Stimulated activated naive CD4-positive, alpha-beta T cell treated with Interleukin-2 at 50 U/mL for 16 hours (primary cell): ENCODE measurements at places on chromosomes 3 and 15.
A peak's percentile ranks its signal among the peaks of the same experiment; 100 is the strongest.

- DNase-seq, result no peak
These were observed 16.4 kb upstream of the HHATL start for GRCh38 chr3:42719002-42719401.

- DNase-seq, result no peak
These were observed 670 bp upstream of the ACAP2 start for GRCh38 chr3:195443391-195443989.

- peak; percentile 2 for DNase-seq
These were observed 27.1 kb downstream of the CGGBP1 start for GRCh38 chr3:88031642-88032077.

GRCh38 chr3:37586280-37586679 is 275.4 kb upstream of the CTDSPL start:
- no peak for DNase-seq

DNA sequence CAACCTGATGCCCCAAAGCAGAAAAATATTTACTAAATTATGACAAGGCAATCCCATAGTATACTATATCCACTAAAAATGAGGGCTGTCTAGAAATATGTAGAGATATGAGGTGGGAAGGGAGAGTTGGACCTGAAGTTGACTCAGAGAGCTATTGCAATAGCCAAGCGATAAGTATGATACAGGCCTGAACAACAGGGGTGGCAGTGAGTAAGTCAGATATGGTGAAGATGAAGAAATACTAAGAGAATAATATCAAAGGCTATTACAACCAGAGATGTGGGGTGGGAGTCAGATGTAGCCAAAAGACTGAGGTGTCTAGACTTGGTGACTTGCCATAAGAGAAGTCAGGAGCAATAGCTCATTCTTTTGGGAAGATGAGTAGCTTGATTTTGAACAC is 9.2 kb downstream of the HSPBAP1 start:
- no peak for DNase-seq

- no peak for DNase-seq
These were observed 613 bp downstream of the SEC13 start for GRCh38 chr3:10320320-10320677.

DNA sequence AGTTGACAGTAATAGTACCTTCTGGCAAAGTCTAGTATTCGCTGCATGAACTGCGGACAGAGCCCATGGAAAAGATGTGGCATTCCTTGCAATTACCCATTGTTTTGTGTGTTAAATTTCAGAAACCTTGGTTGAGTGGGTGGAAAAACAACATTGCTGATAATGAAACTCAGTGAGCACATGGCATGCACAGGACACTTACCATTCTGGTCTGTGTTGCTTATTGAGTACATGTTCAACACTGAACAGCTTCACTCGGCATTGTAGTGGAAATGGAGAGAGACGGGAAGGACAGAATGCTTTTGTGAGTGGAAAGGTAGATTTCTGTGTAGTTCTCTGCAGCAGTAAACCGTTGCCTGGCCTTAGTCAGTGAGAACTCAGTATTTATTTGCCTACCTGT is 165.3 kb downstream of the FNDC3B start:
- DNase-seq, result no peak

- DNase-seq, result no peak
These were observed 230.7 kb upstream of the TPRG1 start for GRCh38 chr3:188941103-188941502.

- DNase-seq, result no peak
These were observed 12.4 kb upstream of the ETV5 start for GRCh38 chr3:186121278-186121677.

DNA sequence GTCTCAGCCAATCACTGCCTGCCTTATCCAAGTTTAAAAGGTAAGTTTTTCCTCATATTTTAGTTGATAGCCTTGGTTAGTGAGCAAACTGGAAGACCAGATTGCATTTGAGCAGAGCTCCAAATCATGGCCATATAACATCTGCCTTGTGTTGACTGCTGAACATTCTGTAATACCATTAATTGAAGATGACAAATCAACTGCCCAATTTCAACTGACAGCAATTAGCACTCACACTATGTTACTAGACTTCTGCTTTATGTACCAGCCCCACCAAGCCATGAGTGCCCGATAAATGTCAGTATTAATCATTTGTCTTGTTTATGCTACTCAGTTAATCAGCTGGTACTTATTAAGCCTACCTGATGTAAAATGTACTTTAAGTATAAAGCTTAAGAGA is 83.1 kb downstream of the CGGBP1 start:
- no peak for DNase-seq

DNA sequence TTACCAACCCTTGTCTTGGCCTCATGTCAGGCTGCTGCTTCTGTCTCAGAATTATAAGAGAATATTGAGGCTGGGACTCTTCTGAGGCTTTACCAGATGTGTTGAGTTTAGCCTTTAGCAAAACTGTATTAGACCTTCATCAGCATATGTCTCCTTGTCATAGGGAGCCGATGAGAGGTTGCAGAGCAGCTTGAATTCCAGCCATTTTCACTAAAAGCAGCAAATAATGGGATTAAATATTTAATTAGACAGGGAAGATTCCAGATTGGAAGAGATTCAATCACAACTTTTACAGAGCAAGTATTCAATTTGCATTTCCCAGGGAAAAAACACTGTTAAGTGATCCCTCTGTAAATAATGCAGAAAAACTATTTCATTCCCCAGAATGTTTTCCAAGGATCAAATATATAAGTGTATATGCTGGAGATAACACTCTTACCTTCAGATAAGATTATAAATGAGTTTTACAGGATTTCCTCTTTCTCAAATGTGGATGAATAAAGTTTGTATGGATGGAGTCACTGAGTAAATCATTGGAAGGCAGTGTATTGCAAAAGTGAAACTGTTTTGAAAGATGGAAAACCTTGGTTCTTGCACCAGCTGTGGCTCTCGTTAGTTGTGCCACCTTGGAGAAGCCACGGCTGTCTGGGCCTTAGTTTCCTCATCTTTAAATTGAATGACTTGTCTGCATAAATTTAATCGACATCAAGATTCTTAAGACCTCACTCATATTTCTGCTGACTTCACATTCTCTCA is 466.4 kb upstream of the SGO1 start:
- DNase-seq, result no peak

- DNase-seq, result no peak
These were observed 15.3 kb upstream of the TMEM115 start for GRCh38 chr3:50374363-50375257.

- DNase-seq, result no peak
These were observed 280.3 kb downstream of the ZPLD1 start for GRCh38 chr3:102715030-102715697.

GRCh38 chr3:33706056-33706455 is 12.0 kb downstream of the CLASP2 start:
- no peak for DNase-seq

DNA sequence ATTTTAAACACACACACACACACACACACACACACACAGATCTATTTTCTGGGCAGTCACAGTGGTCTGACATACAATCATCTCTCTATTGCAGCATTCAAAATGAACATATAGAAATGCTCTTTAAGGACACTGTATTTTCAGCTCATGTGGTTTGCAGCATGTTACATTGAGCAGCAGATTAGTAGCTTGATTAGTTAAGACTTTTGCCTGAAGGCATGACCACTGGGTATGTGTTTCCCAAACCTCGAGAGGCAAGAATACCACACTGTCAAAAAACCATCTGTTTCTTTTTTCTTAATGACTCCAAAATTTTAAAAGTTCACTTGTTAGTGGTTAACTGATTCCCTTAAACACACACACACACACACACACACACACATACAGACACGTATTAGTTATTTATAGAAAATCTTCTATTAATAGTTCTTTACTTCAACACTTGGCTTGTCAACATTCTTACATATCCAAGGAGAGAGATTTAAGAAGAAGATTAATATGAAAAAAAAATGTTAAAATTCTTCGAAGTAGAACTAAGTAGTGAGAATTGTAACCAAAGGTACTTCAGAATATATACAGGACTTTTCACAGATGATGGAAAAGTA is 518.2 kb downstream of the CADM2 start:
- no peak for DNase-seq
